ENCODE measurements at places on chromosomes 5 and 9. TPM values are rescaled to one million over a fixed set of nuclear protein-coding genes. Genes with fewer than 3 reads are reported as not detected.
A peak's percentile ranks its signal among the peaks of the same experiment; 100 is the strongest.

- no peak for DNase-seq
These were observed 525.7 kb downstream of the TLE4 start for GRCh38 chr9:80097476-80097875.

- DNase-seq = no peak
These were observed 204.1 kb downstream of the DEPDC1B start for GRCh38 chr5:60495644-60496520.

- no peak for DNase-seq
These were observed 9.0 kb downstream of the CDH12 start for GRCh38 chr5:22844155-22844554.

DNA sequence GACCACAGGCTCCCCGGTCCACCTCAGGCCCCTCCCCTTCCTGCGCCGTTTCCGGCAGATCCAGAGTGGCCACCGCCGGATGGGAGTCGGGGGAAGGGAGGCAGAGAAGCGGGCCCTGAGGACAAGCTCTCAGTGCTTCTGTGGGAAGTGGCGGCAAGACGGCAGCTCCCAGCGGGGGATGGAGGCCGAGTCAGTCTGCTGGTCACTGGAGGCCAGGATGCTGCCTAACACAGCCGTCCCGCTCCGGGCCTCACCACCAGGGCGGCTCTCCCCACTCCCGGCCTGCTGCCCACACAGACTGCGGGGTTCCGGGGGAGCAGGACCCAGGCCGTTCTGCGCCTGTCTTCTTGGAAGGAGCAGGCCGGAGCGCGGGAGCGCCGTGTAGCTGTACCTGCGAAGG is 31.4 kb downstream of the FXN start:
- DNase-seq = no peak

- DNase-seq = no peak
These were observed 38.1 kb downstream of the CRHBP start for GRCh38 chr5:76990899-76991459.

DNA sequence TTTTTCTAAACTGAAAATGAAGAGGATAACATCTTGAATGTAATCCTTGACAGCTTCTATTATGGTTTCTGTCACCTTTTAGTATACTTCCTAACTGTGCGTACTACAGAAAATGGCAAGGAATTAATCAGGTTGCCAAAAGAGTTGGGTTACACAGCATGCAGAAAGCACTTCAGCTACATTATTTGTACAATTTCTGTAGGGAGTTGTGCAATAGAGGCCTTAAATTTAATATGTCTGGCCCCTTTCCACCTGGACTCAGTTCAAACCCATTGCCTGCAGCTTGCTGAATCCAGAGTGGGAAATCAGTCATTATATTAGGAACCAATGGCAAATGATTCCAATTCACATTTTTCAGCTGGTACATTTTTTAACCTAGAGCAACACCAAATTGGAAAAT is 549.7 kb downstream of the CSNK1G3 start:
- DNase-seq = no peak

- no peak for DNase-seq
These were observed 240.5 kb downstream of the GADD45G start for GRCh38 chr9:89845321-89845720.

GRCh38 chr5:51383131-51384121 is at the start of gene ISL1:
Gene ISL1, plus strand, starts transcription at chr5:51383448. Its CDS starts 224 bp downstream, at chr5:51383672.
- no peak for DNase-seq

GRCh38 chr5:172868924-172869591 is 35.0 kb downstream of the ERGIC1 start:
- no peak for DNase-seq

- no peak for DNase-seq
These were observed 18.3 kb upstream of the ERAP1 start for GRCh38 chr5:96826071-96826470.

GRCh38 chr9:18159254-18159653 is 314.7 kb upstream of the ADAMTSL1 start:
- no peak for DNase-seq

DNA sequence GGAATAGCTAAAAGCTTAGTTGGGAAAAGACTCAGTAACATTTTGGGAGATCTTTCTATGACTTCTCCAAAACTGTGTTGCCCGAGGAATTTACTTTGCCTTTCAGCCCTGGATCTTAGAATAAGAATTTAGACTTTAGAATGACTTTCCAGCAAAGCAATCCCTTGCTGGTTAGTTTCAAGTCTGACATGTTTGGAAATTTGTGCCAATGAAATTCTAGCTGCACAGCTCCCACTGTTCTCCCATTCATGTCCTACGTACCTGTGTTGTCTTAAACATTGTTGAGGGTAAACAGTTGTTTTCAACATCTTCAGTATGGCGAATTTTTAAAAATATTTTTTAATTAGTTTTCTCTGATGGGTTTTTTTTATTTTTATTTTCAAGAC is 111.4 kb downstream of the CCDC192 start:
- no peak for DNase-seq

GRCh38 chr5:79990205-79990597 is 861 bp downstream of the MTX3 start:
- DNase-seq = no peak

GRCh38 chr9:117546894-117547678 is 132.2 kb upstream of the ASTN2 start:
- DNase-seq = peak; percentile 21

GRCh38 chr5:12870872-12871539 is 966.8 kb upstream of the CTNND2 start:
- no peak for DNase-seq

GRCh38 chr5:112201141-112201540 is 217.9 kb downstream of the EPB41L4A start:
- no peak for DNase-seq

- DNase-seq = peak; percentile 29
These were observed 427 bp downstream of the PCYOX1L start for GRCh38 chr5:149358294-149358651.

Gene ROPN1L
- 3.0 TPM for total RNA-seq

Gene GDF9
- 0.35 TPM for total RNA-seq

Gene SH2D3C
- 39.3 TPM for total RNA-seq

Gene FBP1
- 0.42 TPM for total RNA-seq

Gene CCDC183
- 2.3 TPM for total RNA-seq

Gene DRD1
- total RNA-seq = not detected

Gene PAEP
- not detected for total RNA-seq

Measured in CD4-positive, CD25-positive, alpha-beta regulatory T cell (primary cell).